NK-92 treated with Interleukin-12 subunit alpha and Interleukin-12 subunit beta, amount 100 ng/mL, for 24 hours (cell line): ENCODE measurements at places on chromosomes 5 and 9.

- no peak for DNase-seq
Observed at GRCh38 chr9:102202126-102202525, 463.7 kb upstream of the GRIN3A start.

DNA sequence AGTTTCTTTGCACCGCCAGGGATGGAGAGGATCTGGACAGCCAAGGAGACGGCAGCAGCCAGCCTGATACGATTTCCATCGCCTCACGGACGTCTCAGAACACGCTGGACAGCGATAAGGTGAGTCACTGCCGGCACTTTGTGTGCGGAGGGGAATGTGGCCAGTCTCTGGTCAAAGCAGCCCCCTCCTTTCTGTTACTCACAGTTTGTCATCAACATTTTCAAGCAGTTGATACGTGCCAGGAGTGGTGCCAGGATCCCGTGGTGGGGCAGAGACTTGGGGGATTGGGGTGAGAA lies 175.1 kb upstream of the OTULINL start:
- DNase-seq = no peak

DNA sequence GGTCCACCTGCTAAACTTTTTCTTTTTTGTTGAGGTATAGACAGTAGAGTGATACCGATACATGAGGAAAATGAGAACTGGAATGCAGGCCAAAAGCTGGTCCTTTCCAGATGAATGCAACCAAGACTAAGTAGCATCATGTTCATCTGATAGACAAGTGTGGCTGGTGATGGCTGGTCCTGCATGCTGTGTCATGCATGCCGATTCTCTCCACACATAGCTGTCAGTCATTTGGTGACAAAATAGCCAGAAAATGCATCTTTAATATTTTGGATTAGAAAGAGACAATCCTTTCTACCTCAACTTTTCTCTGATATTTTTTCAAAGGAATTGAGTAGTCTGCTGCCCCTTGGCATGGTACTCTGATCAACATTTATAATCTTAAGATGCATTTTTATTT lies 49.9 kb downstream of the ZSWIM6 start:
- no peak for DNase-seq

DNA sequence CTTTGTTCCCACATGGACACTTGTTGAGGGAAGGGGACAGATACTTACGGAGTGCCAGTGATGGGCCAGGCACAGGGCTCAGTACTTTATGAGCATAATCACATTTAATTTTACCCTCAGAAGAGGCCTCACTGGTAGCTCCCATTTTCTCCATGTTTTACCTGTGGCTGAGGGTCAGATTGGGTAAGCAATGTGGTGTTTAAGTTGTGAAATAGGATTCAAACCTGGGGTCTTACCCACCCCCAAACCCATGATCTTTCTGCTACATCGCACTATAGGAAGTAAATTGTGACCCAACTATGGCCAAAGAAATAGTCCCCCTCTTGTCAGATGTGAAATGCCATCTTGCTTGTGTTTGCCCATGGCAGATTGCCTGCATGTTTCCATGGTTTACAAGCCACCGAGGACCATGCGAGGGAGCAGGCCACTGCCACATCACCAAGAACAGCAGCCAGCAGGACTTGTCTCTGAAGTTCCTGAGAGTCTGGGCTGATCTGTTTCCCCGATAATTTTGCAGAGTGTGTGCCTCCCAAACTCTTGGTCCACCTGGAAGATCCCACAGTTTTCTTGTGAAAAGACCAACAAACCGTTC lies 95.4 kb downstream of the MACROH2A1 start:
- no peak for DNase-seq

DNA sequence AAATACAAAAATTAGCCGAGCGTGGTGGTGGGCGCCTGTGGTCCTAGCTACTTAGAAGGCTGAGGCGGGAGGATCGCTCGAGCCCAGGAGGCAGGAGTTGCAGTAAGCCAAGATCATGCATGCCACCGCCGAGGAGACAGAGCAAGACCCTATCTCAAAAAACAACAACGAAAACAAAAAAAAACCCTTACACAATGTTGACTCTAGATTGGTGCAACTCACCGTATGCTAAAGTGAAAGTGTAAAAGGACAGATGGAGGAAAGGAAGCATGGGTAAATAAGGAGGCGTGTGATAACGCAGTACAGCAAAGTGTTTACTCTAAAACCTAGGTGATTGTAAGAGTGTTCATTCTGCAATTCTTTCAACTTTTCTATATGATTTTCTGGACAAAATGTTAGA lies 15.9 kb upstream of the RUFY1 start:
- DNase-seq = no peak
